ENCODE measurements at places on chromosomes 1 and 21.

GRCh38 chr1:159014003-159014571 is 4.4 kb downstream of the IFI16 start:
- peaks cover 60% of the 10 kb centered on the region for H3K36me3 ChIP-seq
- peaks cover 58% of the 10 kb centered on the region for H3K4me1 ChIP-seq
- no peaks in the 10 kb centered on the region for H3K27me3 ChIP-seq

- no peaks in the 10 kb centered on the region for H3K27me3 ChIP-seq
- no peak overlapping the region for H3K4me3 ChIP-seq
- no peaks in the 10 kb centered on the region for H3K36me3 ChIP-seq
- no peak overlapping the region for H3K27ac ChIP-seq
- H3K4me1 ChIP-seq = no peaks in the 10 kb centered on the region
These were observed 24.5 kb downstream of the ERO1B start for GRCh38 chr1:236257216-236257615.

DNA sequence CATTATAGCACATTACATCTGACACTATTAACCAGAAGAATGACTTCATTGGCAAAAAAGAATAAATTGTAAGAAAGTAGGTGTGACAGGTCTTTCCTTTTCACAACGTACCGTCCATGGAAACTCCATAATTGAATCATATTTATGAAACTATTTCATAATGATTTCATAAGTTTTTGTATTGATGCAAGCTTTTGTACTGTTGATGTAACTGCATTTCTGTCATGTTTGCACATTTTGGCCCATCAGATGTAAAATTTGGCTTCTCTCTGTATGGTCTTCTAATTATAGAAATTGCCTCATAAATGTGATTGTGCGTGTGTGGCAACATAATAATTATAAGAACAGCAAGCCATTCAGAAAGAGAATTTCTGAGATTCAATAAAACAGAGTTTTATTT is 180.7 kb upstream of the ZNHIT6 start:
- DNase-seq = no peak
- H3K4me1 ChIP-seq = peaks cover 9% of the 10 kb centered on the region
- H3K27me3 ChIP-seq = no peaks in the 10 kb centered on the region
- no peak overlapping the region for H3K4me3 ChIP-seq

GRCh38 chr1:225697428-225697827 is 44.5 kb upstream of the ENAH start:
- no peak for DNase-seq
- peaks cover 4% of the 10 kb centered on the region for H3K36me3 ChIP-seq
- H3K4me1 ChIP-seq = peaks cover 34% of the 10 kb centered on the region
- no peaks in the 10 kb centered on the region for H3K27me3 ChIP-seq
- no peak overlapping the region for H3K4me3 ChIP-seq
- no peak overlapping the region for H3K27ac ChIP-seq

- H3K36me3 ChIP-seq = peaks cover 54% of the 10 kb centered on the region
- H3K4me3 ChIP-seq = no peak overlapping the region
- peaks cover 22% of the 10 kb centered on the region for H3K4me1 ChIP-seq
- peaks cover 2% of the 10 kb centered on the region for H3K27me3 ChIP-seq
- H3K27ac ChIP-seq = no peak overlapping the region
These were observed 10.9 kb upstream of the UBR4 start for GRCh38 chr1:19220991-19221390.

GRCh38 chr1:182301467-182302198 is 90.0 kb downstream of the GLUL start:
- no peak overlapping the region for H3K4me3 ChIP-seq
- peaks cover 10% of the 10 kb centered on the region for H3K4me1 ChIP-seq
- H3K27me3 ChIP-seq = peaks cover 12% of the 10 kb centered on the region
- peak; percentile 14 for DNase-seq
- H3K27ac ChIP-seq = no peak overlapping the region

- no peak overlapping the region for H3K27ac ChIP-seq
- H3K36me3 ChIP-seq = no peaks in the 10 kb centered on the region
- DNase-seq = no peak
- peaks cover 2% of the 10 kb centered on the region for H3K27me3 ChIP-seq
These were observed 110.7 kb upstream of the TMEM51 start for GRCh38 chr1:15042866-15043265.

DNA sequence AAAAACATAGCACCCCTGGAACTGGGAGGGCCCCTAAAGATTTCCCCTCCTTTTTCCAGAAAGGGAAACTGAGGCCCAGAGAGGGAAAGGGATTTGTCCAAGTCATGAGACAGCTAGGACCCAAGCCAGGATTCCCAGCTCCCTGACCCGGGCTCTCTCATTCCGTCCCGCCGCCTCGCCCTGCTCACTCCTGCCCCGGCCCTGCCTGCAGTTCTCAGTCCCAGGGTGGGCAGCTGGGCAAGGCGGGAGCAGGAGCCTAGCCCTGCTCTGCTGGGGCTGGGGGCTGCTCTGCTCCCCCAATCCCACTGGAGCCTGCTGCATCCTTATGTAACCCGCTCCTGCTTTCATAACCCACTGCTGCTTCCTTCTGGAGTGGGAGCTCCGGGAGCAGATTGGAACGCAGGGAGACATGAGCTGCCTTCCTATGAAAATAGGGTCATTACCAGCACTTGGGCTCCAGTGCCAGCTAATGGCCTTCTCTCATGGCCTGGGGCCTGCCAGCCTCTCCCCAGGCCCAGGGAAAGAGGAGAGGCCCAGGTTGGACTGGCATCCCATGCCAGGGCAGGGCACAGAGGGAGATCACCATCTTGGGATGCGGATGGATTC is 84.5 kb downstream of the CAMK2N1 start:
- peaks cover 31% of the 10 kb centered on the region for H3K27me3 ChIP-seq
- no peaks in the 10 kb centered on the region for H3K36me3 ChIP-seq
- H3K4me3 ChIP-seq = no peak overlapping the region
- DNase-seq = no peak

DNA sequence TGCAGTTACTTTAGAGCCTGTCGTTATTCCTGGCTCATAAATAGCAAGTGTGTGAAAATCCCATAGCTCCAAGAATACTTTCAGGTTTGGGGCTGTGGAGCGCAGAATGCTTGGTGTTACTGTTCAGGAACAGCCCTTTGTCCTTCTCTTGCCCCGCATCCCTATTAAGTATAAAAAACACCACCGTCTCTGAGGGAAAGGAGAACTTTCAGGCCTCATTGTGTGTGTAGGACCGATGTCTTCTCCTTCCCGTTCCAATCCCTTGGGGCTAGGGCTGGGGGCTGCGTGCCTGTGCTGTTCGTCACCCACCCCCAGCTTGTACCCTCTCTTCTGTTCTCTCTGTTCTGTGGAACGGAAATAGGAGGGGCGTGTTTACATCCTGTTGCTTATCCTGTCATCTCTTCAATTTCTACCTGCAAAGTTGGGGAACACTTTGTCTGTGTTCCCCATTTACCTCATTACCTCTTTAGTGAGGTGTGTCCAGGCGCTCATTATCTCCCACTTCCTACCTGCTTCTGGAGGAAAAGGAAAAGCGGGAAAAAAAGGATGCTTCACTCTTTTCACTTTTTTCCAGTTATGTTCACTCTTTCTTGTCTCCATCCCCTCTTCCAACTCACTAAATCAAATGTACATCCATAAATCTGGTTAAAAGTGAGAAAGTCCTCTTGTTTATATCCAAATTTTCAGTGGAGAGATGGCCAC is 788 bp upstream of the TXNIP start:
- no peaks in the 10 kb centered on the region for H3K27me3 ChIP-seq
- no peak for DNase-seq
- peak overlapping the region; percentile 97 for H3K4me3 ChIP-seq
- H3K27ac ChIP-seq = peak overlapping the region; percentile 91
- peaks cover 59% of the 10 kb centered on the region for H3K4me1 ChIP-seq
- peaks cover 40% of the 10 kb centered on the region for H3K36me3 ChIP-seq

DNA sequence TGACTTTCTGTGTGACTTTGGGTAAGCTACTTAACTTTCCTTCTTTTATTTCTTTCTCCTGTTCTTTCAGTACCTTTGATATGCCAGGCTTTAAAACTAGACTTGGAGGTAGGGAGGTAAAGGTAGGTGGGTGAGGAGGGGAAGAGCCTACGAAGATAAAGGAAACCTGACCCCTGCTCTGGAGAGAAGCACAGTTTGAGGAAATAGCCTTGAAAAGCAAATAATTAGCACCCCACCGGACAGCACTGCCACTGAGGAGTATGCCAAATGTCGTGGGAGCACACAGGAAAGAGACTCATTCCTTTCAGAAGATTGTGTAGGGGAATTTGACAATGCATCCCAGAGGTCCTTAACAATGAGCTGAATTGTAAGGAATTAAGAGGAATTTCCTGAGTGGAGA is 65.2 kb upstream of the SPAG17 start:
- H3K27ac ChIP-seq = no peak overlapping the region
- DNase-seq = no peak
- no peaks in the 10 kb centered on the region for H3K36me3 ChIP-seq
- no peaks in the 10 kb centered on the region for H3K27me3 ChIP-seq
- H3K4me1 ChIP-seq = no peaks in the 10 kb centered on the region
- H3K4me3 ChIP-seq = no peak overlapping the region

DNA sequence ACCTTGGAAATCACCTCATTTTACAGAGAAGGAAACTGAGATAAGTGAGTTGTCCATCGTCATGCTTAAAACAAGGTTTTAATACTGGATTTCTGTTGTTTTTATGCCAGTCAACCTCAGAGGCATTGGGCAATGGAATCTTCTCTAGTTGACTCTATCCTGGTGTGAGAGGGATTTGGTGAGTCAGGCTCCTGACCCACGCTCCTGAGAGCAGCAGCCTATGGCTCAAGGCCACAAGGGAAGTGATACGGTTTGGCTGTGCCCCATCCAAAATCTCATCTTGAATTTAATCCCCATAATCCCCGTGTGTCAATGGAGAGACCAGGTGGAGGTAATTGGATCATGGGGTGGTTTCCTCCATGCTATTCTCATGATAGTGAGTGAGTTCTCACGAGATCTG is 90.1 kb downstream of the TLR5 start:
- H3K4me1 ChIP-seq = no peaks in the 10 kb centered on the region
- no peak overlapping the region for H3K4me3 ChIP-seq
- H3K36me3 ChIP-seq = no peaks in the 10 kb centered on the region

All from HFFc6 (cell line).